ENCODE measurements at places on chromosomes 7 and 10.

DNA sequence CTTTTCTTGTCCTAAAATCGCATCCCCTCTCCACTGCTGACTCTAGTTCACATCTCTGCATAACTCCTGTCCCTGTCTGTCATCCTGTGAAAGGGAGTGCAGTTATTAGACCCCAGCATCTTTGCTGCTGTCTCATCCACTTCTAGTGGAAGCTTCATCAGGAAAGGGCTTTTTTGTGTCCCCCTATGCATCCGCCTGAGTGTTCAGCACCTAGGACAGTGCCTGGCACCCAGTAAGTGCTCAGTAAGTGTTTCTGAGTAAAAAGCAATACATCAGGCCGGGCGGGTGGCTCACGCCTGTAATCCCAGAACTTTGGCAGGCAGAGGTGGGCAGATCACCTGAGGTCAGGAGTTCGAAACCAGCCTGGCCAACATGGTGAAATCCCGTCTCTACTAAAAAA lies 211.8 kb upstream of the FOXK1 start:
- no peak for DNase-seq

GRCh38 chr10:53899463-53900160 lies 901.4 kb downstream of the PCDH15 start:
- DNase-seq = no peak

DNA sequence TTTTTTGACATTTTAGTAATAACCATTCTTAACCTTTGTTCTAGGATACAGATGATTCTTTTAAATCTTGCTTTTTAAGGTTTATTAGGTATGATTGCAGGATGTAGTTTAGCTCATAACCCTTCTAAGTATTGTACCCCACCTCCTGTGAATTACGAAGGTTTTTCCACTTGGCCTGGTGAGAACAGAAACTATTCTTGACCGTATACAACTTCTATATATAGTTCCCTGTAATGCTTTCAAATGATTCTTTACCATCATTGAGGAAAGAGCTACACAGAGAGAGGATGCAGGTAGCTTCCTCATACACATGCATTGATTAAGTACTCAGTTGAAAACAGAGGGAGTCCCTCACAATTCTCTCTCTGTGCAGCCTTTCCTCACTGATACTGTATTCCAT lies 86.3 kb downstream of the PALS2 start:
- DNase-seq = no peak

DNA sequence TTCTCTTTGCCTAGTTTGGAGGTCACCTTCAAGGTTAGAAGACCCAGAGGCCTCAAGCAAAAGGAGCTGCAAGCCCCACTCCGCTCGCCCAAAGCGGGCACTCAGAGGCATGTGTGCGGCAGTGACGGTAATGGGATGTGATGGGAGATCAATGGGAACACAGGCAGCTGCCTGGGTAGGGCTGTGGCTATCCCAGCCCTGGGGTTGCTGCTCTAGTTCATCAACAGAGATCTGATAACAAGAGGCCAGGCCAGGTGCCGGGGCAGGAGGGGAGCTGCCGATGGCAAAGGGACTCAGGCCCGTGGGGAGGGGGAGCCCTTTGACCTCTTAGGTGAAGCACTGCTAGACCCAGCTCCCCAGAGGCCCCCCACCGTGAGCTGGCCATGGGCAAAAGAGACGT lies 52.0 kb upstream of the GNA12 start:
- no peak for DNase-seq

GRCh38 chr7:149524394-149524793 lies 26.8 kb upstream of the ZNF746 start:
- no peak for DNase-seq

- DNase-seq = no peak
These were observed 335.8 kb downstream of the PRPF18 start for GRCh38 chr10:13922586-13922985.

DNA sequence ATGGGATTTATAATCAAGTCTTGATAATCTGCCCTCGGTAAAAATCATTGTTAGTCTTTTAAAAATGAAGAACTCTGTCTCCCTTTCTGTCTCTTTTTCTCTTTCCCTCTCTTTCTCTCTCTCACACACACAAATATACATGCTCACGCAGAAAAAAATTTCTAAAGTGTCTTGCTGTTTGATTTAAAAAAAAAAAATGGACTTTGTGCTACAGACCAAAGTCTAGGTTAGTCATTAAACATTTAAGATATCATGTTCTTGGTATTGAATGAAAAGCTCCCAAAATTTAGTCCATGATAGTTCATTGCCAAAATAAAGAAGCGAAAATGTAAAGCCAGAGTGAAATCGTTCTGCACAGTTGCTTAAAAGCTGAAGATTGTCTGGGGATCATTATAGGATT lies 665.8 kb downstream of the SORCS1 start:
- DNase-seq = no peak

DNA sequence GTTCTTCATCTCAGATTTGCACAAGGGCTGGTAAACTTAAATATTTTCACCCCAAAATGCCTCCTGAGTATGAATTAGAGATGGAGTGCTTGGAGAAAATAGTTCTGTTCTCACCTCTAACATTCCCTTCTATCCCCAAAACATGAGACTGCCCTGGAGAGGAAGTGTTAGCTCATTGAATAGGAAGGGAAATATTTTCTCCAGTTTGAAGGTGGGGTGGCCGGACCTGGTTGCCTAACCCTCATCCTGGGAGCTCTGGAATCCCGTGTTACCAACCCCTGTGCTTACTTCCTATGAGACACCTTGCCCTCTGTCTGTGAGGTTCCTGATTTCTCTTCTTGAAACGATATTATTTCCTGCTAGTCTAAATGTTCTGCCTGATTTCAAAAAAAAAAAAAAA lies 779 bp downstream of the IFIT2 start:
- DNase-seq = no peak

DNA sequence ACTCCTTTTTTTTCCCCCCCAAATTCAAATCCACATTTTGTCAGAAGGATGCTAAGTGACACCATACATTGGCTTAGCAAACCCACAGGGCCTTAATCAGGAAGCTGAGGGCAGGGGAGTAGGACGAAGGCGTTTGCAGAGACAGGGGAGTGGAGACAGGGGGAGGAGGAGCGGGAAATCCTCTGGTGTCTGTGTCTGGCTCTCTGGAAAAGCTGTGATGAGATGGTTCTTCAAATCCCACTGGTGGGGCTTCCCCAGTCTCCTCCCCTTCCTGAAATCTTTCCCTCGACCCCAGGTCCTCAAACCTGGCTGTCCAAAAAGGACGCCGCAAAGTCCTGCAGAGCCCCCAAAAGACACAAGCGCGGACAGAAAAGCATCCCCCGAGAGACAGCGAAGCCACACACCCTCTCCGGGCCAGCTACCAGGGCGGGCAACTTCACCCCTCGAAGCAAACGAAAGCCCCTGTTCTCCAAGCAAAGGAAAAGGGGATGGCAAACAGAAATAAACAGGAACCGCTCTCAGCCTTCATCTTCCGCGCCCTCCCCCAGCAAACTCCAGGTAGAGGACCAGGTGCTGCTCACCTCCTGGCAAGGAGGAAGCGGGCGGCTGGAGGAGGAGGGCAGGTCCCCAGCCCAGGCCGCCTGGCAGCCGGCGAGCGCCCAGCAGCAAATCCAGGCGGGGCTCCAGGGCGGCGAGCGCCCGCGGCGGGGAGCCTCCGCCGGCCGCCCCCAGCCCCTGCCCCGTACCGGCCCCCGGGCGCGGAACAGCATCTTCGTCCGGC lies 520 bp downstream of the ELAPOR2 start:
- no peak for DNase-seq

DNA sequence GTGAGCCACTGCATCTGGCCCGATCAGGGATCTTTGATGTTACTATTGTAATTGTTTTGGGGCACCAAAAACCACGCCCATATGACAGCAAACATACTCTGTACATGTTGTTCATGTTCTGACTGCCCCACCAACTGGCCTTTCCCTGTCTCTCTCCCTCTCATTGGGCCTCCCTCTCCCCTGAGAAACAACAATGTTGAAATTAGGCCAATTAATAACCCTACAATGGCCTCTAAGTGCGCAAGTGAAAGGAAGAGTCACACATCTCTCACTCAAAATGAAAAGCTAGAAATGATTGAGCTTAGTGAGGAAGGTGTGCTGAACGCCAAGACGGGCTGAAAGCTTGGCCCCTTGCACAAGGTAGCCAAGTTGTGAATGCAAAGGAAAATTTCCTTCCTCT lies 50.3 kb upstream of the SDK1 start:
- no peak for DNase-seq

Data from esophagus muscularis mucosa (tissue), 4 donors.